RCC 7860 (cell line): ENCODE measurements at places on chromosomes 11 and 22.
A peak's percentile ranks its signal among the peaks of the same experiment; 100 is the strongest.

GRCh38 chr11:33829430-33830141, 55.3 kb upstream of the FBXO3 start:
- peak; percentile 37 for DNase-seq

GRCh38 chr22:32721328-32722180, 80.0 kb upstream of the TIMP3 start:
- DNase-seq = no peak

DNA sequence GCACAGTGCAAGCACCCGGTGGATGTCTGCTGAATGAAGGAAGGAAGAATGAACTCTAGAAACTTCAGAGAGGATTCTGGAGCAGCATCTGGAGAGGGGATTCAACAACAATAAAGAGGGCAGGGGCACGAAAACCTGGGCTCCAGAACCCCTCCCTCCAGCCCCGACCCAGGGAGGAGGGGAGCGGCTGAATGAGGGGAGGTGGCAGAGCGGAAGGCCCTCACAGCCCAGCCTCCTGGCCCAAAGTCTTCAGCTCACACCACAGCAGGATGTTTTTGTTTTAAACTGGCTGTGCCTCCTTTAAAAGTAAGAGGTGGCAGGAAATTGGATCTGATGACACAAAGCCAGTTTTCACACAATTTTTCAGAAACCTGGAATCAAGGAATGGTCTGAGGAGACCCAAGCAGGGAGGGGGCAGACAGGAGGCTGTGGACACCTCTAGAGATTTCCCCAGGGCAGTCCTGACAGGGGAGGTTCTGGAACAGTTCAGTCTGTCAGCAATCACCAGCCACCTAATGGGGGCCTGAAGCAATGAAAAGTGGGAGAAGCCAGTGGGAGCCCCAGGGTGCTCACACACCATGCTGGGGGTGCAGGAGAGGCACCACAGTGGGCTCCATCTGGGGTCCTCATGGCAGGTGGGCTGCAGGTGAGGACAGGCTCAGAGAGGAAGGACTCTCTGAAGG, 44.4 kb upstream of the TCF20 start:
- no peak for DNase-seq

GRCh38 chr11:16350125-16350524, 6.2 kb downstream of the SOX6 start:
- DNase-seq = no peak

DNA sequence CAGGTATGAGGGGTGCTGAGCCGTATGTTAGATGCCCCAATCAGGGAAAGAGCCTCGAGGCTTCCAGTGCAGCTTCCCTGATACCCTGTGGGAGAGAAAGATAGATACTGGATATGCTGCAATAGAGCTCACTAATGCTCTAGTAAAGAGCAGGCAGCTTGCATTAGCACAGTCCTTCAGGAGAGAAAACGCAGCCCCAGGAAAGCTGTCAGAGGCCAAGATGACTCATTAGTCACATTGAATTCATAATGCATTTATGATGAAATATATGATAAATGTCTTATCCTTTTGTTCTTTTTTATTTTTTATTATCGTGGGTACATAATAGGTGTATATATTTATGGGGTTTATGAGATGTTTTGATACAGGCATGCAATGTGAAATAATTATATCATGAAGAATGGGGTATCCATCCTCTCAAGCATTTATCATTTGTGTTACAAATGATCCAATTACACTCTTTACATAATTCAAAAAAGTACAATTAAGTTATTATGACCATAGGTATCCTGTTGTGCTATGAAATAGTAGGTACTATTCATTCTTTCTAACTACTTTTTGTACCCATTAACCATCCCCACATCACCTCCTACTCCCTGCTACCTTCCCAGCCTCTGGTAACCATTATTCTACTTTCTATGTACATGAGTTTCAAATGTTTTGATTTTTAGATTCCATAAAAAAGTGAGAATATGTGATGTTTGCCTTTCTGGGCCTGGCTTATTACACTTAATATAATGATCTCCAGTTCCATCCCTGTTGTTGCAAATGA, 94.5 kb upstream of the TOP3B start:
- DNase-seq = no peak
